ENCODE measurements at places on chromosomes 4 and X.
A peak's percentile ranks its signal among the peaks of the same experiment; 100 is the strongest.

DNA sequence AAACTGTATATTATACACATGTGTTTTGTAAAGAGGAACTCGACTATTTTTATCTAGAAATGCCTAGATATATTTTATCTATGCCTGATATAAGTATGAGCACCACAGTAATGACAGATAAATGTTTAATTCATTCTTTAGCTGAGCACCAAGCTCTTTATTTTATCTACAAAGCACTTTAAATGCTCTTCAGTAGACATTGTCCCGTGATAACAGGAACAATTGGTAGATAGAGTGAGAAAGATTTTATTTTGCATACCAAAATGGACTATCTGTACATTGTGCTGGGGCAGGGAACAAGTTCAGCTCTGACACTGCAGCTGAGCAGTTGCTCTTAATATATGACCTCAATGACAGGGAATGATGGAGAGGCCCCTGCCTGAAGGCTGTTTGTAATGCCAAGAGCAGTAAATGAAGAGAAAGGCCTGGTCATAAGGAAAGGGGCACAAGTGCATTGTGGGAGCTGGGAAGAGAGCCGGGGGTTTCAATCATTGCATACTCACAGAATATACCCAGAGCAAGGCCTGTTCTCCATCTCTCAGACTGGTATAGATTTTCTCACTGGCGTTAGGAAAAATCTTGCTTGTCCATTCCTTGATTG is 57.3 kb downstream of the SEPTIN11 start:
- no peak for DNase-seq

- peak; percentile 75 for DNase-seq
Observed at GRCh38 chr4:81499840-81500239, 28.1 kb upstream of the RASGEF1B start.

DNA sequence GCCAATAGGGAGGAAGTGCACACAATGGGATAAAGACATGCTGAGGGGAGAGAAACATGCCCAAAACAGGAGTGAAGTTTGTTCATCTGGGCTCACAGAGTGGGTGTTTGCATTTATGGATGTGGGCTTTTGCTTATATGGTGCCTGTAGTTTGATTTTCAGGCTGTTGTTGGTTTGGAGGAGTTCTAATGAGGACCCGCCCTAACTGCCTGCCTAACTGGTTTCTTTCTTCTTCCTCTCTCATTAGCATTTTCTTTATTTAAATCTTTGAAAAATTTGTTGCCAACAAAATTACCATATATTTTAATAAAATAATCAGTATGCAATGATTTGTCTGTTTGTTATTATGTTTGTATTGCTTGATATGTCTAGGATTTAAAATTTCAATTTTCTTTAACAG is 1965.8 kb downstream of the C4orf33 start:
- no peak for DNase-seq

GRCh38 chrX:13661735-13662288 is 8.9 kb downstream of the TCEANC start:
- no peak for DNase-seq

DNA sequence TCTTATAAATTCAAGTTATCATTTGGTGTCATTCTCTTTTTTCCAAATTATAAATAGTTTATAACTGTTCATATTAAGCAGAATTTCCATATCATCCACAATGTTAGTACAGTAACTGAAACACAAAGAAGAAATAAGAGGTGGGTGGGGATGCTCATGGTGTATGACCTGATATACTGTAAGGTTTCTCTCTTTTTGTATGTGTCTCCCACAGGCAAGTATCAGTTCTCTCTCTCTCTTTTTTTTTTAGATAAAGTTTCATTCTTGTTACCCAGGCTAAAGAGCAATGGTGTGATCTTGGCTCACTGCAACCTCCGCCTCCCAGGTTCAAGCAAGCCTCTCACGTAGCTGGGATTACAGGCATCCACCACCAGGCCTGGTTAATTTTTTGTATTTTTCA is 43.7 kb upstream of the UGT2A3 start:
- no peak for DNase-seq

- DNase-seq: no peak
Observed at GRCh38 chr4:159144112-159144694, 41.3 kb downstream of the RAPGEF2 start.

DNA sequence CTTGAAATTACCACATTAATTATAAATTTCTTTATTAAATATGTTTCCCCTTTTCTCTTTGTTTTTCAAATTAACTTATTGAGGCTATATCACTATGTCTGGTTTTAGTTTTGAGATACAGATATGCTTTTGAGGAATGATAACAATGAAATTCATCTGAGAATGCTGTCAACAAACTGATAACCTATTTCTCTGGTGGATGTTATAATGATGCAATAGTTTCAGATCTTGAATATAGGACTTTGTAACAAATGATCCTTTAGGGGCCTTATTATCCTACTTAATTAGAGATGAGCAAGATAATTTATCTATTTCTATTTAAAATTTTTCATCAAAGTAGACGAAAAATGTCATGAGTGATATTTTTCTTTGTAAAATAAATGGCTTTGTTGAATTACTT is 123.7 kb downstream of the MAGEB17 start:
- DNase-seq: no peak

DNA sequence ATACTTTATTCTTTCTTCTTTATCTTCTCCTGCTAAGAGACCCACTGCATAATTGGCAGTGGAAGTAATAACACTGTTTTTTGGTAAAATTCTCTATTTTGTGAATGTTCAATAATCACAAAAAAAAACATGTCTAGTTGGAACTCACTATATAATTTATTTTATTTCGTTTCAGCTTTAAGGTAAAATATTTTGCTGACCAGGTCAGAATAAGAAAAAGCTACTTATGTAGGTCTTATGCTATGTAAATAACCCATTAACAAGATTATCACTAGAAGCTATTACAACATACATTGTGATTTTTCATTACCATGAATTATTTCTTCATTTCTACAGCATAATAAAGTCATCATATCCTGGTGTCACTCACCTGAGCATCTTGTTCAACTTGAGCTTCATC is 19.3 kb downstream of the ANXA5 start:
- DNase-seq: no peak

GRCh38 chr4:25368315-25368714 is 8.7 kb upstream of the ANAPC4 start:
- no peak for DNase-seq

DNA sequence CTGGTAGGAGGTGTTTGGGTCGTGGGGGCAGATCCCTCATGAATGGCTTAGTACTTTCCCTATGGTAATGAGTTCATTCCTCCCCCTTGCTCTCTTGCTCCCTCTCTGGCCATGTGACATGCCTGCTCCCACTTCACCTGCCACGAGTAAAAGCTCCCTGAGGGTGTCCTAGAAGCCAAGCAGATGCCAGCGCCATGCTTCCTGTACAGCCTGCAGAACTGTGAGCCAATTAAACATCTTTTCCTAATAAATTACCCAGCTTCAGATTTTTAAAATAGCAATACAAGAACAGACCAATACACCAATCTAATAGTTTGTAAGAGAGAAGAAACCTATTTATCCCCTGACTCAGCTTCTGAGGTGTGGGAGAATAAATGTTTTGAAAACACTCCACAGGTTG is 60.5 kb downstream of the FGFBP1 start:
- no peak for DNase-seq

DNA sequence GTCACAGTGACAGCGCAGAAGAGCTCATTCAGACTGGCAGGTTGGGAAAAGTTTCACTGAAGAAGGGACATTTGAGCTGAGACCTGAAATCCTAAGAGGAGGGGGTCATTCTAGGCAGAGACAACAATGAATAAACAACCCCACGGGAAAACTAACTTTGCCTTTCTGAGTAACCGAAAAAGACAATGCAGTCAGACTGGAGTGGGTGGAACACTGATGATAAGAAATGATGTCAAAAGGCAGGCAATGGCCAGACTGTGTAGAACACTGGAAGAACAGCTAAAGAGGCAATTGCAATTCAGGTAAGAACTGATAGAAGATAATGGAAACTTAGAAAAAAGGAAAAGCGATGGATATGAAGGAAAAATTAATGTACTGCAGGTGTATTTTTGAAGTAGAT is 73.8 kb downstream of the CHIC2 start:
- DNase-seq: no peak

- DNase-seq: no peak
Observed at GRCh38 chr4:78569306-78569821, 17.8 kb downstream of the ANXA3 start.

DNA sequence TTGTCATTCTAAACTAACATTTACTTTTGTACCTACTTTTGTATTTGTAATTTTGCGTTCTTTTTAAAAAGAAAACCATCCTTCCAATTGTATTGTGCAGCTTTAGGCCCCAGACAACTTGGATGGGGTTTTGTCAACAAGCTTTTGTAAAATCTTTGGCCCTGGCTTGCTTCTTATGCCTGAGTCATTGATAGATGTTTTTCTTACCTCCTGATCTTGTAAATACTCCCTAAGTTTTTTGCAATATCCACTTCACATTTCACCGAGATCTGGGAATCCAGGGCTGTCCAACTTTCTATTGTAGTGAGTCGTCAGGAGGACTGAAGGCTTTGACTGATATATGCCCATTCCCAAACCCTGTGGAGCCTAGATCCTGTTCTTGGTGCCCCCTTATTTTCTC is 126.9 kb upstream of the GUCY1A1 start:
- no peak for DNase-seq

DNA sequence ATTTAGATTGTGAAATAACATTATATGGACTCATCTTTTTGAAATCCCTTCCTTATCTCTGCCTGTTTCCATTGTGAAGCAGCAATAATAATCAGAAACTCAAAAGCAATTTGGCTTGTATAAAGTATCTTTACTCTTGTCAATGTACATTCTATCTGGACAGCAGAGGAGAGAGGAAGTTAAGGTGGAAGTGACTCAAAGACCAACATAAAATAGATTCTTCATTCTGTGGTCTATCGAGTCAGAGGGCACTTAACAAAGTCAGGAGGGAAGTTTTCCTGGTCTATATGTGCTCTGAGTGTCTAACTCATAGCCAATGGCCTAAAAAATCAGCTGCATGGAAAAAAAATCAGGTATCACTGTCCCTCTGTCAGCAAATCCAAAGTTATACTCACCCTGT is 155.5 kb downstream of the EMCN start:
- DNase-seq: no peak

DNA sequence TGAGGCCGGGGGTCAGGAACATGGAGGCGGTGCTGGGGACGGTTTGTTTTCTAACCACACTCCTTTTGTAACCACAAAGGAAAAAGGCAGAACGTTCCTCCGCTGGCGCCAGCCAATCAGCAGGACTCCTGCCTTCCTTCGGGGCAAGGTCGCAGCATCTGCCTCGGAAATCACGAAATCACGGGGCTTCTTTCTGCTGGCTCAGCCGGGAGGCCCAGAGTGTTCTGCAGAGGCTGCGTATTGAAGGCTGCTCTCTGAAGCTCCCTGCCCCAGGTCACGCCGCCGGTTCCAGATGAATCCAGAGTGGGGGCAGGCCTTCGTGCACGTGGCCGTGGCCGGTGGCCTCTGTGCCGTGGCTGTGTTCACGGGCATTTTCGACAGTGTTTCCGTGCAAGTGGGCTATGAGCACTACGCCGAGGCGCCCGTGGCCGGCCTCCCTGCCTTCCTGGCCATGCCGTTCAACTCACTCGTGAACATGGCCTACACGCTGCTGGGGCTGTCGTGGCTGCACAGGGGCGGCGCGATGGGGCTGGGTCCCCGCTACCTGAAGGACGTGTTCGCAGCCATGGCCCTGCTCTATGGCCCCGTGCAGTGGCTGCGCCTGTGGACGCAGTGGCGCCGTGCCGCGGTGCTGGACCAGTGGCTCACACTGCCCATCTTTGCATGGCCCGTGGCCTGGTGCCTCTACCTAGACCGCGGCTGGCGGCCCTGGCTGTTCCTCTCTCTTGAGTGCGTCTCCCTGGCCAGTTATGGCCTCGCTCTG is 9.4 kb downstream of the TMEM187 start:
- no peak for DNase-seq

DNA sequence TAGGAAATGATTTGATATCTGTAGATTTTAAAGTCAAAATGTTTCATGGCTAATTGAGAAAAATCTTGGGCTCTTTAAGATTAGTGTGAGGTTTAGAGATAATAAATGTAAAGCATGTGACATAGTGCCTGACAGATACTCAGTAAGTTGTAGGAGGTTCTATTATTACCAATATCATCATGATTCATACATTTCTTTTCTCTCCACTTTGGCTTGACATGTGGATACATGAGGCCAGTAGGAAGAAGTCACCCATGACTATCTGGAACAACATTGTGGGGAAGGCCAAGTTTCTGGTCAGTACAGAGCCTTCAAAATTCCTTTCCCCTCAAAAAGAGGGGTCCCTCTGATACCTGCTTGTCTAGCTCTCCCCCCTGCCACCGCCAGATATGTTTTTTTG is 91.2 kb upstream of the SORBS2 start:
- DNase-seq: no peak

- no peak for DNase-seq
Observed at GRCh38 chr4:10677796-10678497, 6.6 kb downstream of the CLNK start.

GRCh38 chr4:157220371-157220881 is at the start of gene GRIA2:
GRIA2 (plus strand) TSS chr4:157220728; CDS start chr4:157221043, 315 bp downstream.
- no peak for DNase-seq

- DNase-seq: no peak
Observed at GRCh38 chr4:8344377-8344776, 74.8 kb downstream of the HTRA3 start.

- no peak for DNase-seq
Observed at GRCh38 chrX:139560221-139560620, 29.7 kb downstream of the F9 start.

DNA sequence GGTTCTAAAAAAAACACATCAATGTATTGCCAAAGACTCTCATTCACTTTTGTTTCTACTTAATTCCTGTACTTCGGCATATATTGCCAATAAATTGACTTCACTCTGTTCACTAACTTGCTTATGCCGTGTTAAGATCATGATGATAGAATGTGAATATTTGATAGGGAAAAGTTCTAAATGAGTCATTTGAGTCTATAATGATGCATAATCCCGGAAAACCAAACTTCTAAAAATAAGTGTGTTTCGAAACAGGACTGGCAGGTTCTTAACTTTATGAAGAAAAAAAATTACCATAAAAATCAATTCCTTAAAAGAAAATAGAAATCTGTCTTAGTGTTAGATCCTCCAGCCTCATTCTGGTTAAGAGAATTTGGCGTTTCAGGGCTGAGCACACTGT is 387.5 kb upstream of the FTHL17 start:
- no peak for DNase-seq

GRCh38 chr4:154618708-154619315 is 6.4 kb upstream of the FGG start:
- no peak for DNase-seq

DNA sequence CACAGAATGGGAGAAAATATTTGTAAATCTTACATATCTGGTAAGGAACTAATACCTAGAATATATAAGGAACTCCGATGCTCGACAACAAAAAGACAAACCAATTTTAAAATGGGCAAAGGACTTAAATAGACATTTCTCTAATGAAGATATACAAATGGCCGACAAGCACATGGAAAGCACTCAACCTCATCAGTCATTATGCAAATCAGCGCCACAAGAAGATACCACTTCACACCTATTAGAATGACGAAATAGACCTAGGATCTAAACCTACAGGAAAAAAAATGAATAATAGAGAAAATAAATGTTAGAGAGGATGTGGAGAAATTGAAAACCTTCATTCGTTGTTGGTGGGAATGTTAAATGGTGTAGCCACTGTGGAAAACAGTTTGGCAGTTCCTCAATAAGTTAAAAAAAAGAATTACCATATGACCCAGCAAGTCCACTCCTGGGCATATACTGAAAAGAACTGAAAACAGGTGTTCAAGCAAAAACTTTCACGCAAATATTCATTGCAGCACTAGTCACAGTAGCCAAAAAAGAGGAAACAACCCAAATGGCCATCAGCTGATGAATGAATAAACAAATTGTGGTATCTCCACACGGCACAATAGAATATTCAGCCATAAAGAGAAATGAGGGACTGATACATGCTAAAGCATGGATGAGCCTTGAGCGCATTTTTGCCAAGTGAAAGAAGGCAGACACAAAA is 57.3 kb upstream of the WDR19 start:
- no peak for DNase-seq

Data from NCI-H1436 treated with DMSO at 0.1 percent for 48 hours (cell line).